ENCODE measurements at places on chromosomes 5 and 9.

- DNase-seq, result no peak
Observed at GRCh38 chr9:2749485-2749884, 32.2 kb downstream of the KCNV2 start.

DNA sequence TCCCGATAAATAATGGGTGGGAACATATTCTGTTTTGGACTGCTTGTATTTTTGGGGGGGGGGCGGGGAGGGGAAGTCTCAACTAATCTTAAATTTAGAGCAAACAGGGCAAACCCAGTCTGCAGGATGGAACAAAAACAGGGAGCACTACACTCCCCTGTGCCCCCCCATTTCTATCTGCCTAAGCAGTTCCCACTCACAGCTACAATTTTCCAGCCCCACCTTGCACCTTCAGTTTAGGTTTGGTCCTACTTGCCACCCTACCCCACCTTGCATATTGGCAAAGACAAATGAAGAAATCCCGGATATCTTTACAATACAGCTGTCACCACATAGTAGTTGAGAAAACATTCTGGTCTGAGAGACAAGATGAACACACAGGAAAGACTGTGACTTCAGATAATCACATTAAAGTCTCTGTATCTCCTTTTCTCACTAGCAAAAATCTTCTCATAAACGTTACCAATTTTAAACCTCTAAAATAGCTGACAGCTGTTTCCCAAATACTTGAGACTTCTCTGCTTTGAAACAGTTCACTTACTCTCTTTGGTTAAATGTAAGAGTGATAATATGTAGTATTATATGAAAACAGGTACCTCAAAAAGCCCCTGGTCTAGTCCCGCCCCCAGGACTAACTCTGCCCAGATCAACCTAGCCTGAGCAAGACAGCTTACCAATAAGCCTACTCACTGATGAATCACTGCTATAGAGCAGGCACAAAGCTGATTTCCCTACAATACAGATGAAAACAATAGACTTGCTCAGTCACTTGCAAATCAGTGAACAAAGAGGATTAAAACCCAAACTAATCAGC, 5.2 kb upstream of the RAPGEF6 start:
- DNase-seq, result peak; percentile 21

- peak; percentile 63 for DNase-seq
Observed at GRCh38 chr9:129783516-129784361, 19.2 kb upstream of the TOR1B start.

GRCh38 chr5:173392-174290, 17.7 kb upstream of the LRRC14B start:
- no peak for DNase-seq

- no peak for DNase-seq
Observed at GRCh38 chr9:1047591-1048230, 2.4 kb upstream of the DMRT2 start.

DNA sequence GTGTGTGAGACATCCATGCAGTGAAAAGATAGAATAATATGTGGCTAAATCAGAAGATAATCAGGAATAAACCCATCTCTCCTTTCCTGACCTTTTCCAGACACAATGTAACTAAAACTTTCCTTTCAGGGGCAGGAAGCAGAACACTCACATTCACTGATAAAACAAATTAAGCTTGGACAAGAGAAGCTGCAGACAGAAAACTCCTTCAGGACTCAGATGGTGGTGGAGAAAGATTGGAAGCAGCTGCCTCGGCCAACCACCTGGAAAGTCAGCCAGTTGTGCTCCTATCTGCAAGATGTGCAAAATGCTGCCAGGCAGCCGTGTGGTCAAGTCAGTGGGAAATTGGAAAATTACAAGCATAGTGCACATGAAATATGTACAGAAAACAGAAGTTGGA, 26.9 kb downstream of the RASEF start:
- no peak for DNase-seq

Data from stimulated activated CD4-positive, alpha-beta T cell treated with anti-CD3 and anti-CD28 coated beads, TNF-alpha, amount 100 ng/mL, for 4 hours (primary cell).